ENCODE measurements at places on chromosomes 2 and 18.

DNA sequence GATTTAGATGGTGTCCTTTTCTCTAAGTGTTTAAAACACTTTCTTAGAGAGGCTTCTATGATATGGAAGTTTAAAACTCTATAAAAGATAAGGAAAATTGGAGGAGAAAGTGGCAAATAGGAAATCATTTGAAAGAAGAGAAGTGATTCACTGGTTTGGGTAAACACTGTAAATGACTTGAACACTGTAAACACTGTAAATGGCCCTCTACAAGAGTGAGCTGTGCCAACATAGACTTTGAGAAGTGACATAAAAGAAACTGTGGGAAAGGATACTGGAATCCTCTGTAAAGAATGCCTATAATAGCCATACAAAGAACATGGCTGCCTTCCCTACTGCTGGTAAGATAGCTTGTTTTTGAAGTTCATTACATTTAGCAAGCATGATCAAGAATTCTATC, 210.9 kb upstream of the SIX3 start:
- DNase-seq, result no peak

DNA sequence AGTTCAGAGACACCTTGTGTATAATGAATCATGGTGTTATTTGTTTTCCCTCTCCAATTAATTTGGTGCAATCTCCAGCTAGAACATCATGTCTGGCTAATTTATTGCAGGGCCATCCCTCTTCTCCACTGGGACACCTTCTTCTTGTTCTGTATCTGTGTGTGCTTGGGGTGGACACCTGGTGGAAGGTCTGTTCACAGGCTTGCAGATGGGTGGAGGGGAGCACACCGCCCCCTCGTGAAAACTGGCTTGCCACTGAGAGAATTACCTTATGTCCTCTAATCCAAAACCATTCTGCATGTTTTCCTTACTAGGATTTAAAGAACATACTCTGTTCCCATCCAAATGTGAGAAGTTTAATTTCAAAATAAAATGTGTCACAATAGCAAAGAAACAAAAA, 1160.4 kb upstream of the ZEB2 start:
- no peak for DNase-seq

DNA sequence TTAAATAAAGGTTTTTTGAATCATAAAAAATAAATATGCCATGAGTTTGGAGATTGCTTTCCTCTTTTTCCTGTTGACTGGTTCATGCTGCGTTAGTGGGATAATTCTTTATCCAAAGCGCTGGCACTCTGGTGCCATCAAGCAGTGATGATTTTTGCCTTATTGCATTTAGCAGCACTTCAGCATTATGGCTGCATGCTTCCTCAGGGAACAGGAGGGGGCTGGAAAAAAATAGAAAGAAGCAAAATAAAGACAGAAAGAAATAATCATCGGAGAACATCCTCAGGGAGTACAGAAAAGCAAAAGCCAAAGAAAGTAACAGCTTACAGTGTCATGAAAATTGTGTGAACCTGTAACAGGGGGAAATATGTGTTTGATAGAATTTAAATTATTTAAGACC, 1408.2 kb upstream of the PIK3C3 start:
- DNase-seq, result no peak

DNA sequence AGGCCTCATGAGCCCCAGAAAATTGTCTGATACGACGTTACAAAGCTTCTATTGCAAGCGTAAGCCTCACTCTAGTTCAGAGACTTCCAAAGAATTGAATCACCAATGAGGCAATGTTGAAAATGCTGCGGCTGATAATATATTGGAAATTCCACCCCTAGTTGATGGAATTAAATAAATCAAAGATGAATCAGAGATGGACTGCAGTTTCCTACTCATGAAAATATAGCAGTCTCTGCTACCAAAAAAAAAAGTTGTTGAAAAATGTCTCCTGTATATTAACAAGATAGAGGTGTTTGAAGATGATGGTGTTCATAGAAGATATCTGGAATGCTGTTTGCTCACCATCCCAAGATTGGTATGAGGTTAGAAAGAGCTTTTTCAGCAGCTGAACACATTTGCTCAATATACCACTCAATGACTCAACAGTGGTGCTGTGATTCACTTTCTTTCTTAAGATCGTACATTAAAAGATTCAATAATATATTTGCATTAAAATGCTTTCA, 99.8 kb upstream of the ARHGAP28 start:
- no peak for DNase-seq

GRCh38 chr18:73756256-73757091, 391.2 kb downstream of the FBXO15 start:
- DNase-seq, result no peak

- DNase-seq, result no peak
These were observed 285.6 kb upstream of the ACVR2A start for GRCh38 chr2:147559070-147559725.

- peak; percentile 75 for DNase-seq
These were observed 47.5 kb upstream of the STAM2 start for GRCh38 chr2:152222975-152223637.

DNA sequence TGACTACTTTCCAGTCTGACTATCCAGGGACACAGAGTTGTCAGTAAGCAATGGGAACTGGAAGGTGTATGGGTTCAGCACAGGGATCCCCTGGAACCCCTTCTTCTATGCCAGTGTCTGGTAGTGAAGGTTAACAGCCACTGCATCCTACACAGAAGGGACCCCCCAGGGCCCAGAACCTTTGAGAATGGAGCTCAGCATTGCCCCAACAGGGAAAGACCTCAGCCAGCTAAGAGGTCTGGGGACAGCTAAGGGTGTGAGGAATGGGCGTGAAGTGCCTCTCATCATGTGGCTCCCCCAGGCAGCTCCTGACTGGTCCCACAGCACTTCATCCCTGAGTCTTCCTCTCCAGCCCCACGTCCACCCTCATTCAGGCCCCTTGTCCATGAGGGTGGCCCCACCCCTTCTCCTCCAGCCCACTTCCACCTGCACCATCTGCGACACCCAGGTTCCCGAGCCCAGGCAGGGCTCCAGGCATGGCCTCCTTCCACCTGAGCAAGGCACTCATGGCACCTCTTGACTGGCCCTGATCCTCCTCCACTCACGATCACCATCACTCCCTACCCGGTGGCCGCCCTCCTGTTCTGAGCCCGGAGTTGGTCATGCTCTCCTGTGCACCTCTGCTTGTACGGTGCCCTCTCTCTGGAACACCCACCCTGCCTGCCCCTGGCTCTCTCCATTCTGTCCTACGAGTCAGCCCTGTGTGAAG, 77.1 kb downstream of the SFXN5 start:
- DNase-seq, result no peak

- peak; percentile 35 for DNase-seq
These were observed 87.5 kb downstream of the POLR1A start for GRCh38 chr2:86017901-86018896.

GRCh38 chr2:11389052-11389420, 44.6 kb upstream of the ROCK2 start:
- no peak for DNase-seq

GRCh38 chr2:94960266-94960665, 65.2 kb upstream of the MAL start:
- no peak for DNase-seq
